ENCODE measurements at places on chromosomes 12 and 14.

DNA sequence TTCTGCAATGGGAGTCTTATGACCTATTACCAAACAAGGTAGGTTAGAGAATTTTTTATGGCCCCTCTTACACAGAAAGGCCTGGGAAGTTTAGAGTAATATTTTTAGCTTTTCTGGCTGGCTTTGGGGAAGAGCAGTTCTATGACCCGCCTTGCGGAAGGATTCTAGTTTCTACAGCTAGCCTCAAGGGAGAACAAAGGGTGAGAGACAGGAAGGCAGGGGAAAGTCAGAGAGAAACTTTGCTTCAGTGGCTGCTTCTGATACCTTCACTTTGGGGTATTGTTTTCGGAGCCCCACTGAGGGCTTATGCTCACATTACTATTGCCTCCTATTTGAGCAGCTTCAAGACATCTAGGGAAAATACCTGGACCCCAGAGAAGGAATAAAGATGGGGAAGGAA is 80.7 kb upstream of the NUDT4 start:
- DNase-seq, result no peak

- DNase-seq, result no peak
These were observed 13.1 kb upstream of the DAAM1 start for GRCh38 chr14:59175404-59175803.

GRCh38 chr14:51004801-51005526 is 60.7 kb upstream of the PYGL start:
- DNase-seq, result no peak

- DNase-seq, result no peak
These were observed 9.0 kb downstream of the KCTD10 start for GRCh38 chr12:109467978-109468676.

- DNase-seq, result no peak
These were observed 1.4 kb downstream of the MDM2 start for GRCh38 chr12:68809190-68810026.

Measured in substantia nigra (tissue), 51 donors.